ENCODE measurements at places on chromosomes 1 and 21. TPM values are rescaled to one million over a fixed set of nuclear protein-coding genes. Genes with fewer than 3 reads are reported as not detected.

DNA sequence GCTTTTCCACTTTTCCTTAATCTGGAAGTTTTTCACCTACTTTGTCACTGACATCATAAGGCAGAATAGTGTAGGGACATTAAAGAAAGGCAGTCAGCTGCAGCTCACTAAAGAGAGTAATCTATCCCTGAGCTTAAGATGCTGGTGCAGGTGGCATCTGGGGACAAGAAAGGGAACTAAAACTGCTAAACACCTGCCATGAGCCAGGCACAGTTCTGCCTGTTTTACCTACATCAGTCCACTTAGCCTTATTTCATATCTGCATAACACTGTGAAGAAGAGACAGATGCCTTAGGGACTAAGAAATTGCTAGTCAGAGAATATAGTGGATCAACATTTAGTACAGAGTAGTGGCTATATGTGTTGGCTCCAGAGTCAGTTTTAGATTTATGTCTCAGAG, 88.1 kb downstream of the GPATCH2 start:
- DNase-seq, result no peak

The KCNC4 gene
- 11.2 TPM for total RNA-seq

DNA sequence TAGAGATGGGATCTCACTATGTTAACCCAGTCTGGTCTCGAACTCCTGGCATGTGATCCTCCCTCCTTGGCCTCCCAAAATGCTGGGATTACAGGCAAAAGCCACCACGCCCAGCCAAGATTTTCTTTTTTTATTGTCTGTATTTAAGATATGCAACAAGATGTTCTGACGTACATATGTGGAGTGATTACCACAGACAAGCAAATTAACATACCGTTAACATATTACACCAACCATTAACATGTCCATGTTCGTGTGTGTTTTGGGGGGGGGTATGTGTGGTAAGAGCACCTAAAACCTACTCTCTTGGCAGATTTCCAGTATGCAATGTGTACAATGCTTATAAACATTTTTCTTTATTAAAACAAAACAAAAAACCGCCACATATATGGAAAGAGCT, 10.6 kb upstream of the KCNE2 start:
- DNase-seq, result no peak

DNA sequence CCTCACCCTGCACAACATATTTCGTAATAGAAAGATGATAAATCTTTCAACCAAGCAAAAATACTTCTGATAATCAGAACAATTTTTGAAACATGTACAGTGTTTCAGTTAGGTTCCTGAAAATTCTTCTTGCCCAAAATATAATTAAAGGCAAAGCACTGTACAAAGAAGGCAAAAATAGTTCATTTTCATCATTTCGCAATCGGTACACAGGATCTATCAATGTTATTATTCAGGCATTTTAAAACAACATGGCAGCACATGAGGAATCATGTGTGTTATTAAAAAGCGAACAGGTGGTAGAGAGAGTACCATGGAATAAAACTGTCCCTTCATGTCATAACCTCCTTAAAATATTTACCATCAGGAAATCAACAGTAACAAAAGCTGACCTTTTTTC, 356.9 kb downstream of the DPYD start:
- no peak for DNase-seq

- DNase-seq, result no peak
Observed at GRCh38 chr1:3599816-3600215, 11.5 kb downstream of the MEGF6 start.

DNA sequence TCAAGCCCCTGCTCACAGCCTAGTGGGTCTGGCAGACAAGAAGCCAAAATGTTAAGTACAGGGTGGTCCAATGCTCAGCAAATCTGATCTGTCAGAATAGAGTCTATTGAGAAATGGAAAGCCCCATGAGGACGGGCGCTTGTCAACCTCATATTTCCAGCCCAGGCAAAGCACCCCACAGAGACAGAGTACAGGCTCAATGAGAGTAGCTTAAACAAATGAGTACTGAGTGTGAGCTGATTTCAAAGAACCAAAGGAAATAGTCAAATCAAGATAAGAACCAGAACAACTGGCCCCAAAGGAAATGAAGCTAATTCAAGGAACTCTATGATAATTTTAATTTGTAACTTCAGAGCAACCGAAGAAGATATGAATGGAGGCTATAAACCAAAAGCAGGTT, 44.6 kb upstream of the SLC30A1 start:
- DNase-seq, result no peak

DNA sequence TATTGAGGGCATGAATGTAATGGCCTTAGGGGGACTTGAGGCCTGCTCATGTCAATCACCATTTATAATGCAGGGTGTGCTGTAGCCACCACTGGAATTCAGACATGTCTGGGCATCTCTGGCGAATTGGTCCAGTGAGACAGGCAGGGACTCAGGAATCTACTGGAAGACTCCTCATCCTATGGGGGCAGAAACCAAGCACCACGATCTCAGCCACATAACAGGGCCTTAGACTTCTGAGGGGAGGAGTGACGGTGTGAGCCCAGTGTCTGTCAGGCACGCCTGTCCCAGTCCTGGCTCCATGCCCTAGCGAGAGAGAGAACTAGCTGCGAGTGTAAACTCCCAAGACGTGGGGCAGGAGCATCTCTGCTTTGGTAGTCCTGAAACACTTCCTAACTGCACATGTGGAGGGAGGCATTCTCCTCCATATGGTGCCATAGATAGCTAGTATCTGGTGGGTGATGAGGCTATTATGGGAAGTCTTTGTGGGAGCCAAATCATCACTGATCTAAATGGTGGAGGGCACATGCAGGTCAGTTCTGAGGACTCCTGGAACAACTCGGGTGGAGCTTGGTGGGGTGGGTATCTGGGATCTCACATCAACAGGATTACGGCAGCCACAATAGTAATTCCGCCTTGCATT, 29.8 kb upstream of the KIAA0040 start:
- DNase-seq, result no peak

GRCh38 chr1:168114845-168115244, 21.9 kb downstream of the GPR161 start:
- DNase-seq, result no peak

The AKIRIN1 gene
- total RNA-seq, result 236 TPM

The RNF186 gene
- not detected for total RNA-seq

GRCh38 chr1:229531326-229531725, 23.2 kb upstream of the NUP133 start:
- DNase-seq, result no peak

DNA sequence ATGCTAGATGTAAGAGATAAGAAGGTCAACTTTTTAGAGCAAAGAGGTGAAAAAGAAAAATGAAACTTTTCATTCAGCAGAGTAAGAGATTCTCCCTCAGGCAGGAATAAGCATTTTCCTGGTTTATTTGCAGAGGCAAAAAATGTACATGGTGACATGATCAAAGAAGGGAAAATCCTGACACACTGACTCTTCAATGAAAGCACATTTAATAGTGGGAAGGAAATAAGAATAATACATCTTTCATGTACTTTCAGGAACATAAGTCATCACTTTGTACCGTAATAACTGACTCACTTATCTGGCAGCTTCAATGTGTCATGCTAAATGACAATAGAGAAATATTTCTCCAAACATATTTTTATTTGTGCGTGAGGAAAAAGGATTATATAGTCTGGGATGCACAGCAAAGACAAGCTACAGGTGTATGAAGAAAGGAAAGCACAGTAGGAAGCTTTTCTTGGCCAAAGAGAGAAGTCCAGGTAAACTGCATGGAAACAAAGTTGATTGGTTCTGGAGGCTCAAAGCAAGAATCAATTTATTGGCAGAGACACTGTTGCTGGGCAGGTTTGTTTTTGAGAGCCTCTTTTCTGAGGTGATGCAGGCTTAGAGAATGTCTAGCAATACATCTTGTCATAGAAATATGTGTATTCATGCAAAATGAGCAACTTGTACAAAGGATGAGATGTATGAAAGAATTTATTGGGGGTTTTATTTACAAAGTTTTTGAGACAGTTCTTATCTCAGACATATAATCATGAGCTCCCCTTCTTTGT, 1409.0 kb downstream of the PLA2G4A start:
- DNase-seq, result no peak

GRCh38 chr1:116878804-116879477, 30.8 kb upstream of the PTGFRN start:
- peak; percentile 54 for DNase-seq

The RNU1-2 gene
- 1,303 TPM for total RNA-seq

DNA sequence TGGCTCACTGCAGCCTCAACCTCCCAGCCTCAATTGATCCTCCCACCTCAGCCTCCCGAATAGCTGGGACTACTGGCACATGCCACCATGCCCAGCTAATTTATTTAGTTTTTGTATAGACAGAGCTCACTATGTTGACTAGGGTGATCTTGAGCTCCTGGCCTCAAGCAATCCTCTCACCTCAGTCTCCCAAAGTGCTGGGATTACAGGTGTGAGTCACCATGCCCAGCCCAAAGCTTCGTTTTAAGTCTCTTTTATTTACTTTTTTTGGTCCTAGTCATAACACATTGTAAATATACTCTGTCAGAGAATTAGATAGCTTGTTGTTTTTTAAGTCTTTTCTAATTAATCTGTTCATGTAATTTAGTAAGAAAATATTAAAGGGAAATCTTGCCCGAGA, 42.8 kb downstream of the KCNK1 start:
- no peak for DNase-seq

- no peak for DNase-seq
Observed at GRCh38 chr1:113576271-113576670, 183.0 kb downstream of the PHTF1 start.

- DNase-seq, result no peak
Observed at GRCh38 chr1:189708674-189709073, 769.0 kb downstream of the BRINP3 start.

DNA sequence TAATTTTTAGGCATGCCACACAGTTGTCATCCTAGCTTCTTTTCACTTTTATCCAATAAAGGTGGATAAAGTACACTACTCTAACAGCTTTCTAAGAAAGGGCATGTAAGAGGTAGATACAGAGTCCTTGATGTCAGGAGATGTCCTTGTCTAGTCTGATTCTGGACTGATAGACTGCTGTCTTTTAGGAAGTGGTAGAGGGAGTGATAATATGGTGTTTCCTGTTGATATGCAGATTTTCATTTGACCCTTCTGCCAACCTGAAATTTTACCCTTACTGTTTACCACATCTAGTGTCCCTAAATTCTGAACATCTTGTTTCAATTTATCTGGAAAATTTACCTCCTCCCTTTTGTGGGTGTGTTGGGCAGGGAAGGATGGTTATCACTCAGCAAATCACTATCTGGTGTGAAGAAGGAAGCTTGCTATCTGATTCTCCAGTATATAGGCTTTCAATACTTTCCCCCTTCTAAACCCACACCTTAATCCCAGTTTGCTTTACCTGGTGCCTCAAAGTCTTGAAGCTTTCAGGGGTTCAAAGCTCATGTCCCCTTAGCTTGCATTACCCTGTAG, 354.9 kb upstream of the SNX7 start:
- no peak for DNase-seq

The DENND2C gene
- 4.1 TPM for total RNA-seq

DNA sequence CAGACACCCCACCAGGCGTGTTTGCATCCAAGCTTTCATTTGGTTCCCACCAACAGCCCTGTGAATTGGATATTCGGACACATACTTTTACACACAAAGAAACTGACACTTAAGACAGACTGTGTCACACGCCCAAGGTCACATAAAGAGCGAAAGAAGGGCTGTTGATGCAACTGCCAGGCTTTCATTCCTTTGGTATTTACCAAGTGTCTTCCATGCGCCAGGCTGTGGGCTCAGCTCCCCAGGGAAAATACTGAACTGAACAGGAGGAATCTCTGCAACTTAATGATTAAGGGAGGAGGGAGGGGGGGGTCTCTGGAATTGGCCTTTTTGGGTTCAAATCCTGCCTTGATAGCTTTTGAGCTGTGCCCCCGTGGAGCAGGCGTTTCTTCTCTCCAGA, 122.8 kb downstream of the ACTL8 start:
- DNase-seq, result no peak

The PTAFR gene
- 1.2 TPM for total RNA-seq

GRCh38 chr1:184418652-184419349, 32.0 kb downstream of the C1orf21 start:
- no peak for DNase-seq

GRCh38 chr1:111467865-111468716, 5.7 kb upstream of the C1orf162 start:
- DNase-seq, result no peak

- no peak for DNase-seq
Observed at GRCh38 chr1:81974222-81974841, 173.6 kb downstream of the ADGRL2 start.

DNA sequence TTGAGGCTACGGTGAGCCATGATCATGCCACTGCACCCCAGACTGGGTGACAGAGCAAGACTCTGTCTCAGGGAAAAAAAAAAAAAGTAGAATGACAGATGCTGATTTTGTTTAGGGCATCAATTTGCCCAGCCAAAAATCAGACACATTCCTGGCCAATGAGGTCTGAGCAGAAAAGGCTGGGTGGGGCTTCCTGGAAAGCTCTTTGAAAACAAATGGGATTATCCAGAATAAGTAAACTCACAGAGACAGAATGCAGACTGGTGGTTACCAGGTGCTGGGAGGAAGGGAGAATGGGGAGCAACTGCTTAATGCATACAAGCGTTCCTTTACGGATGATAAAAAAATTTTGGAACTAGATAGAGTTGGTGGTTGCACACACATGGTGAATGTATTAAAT, 10.1 kb upstream of the CITED4 start:
- no peak for DNase-seq

GRCh38 chr21:29625990-29626389, 313.8 kb downstream of the GRIK1 start:
- DNase-seq, result no peak

The CLEC20A gene
- not detected for total RNA-seq

DNA sequence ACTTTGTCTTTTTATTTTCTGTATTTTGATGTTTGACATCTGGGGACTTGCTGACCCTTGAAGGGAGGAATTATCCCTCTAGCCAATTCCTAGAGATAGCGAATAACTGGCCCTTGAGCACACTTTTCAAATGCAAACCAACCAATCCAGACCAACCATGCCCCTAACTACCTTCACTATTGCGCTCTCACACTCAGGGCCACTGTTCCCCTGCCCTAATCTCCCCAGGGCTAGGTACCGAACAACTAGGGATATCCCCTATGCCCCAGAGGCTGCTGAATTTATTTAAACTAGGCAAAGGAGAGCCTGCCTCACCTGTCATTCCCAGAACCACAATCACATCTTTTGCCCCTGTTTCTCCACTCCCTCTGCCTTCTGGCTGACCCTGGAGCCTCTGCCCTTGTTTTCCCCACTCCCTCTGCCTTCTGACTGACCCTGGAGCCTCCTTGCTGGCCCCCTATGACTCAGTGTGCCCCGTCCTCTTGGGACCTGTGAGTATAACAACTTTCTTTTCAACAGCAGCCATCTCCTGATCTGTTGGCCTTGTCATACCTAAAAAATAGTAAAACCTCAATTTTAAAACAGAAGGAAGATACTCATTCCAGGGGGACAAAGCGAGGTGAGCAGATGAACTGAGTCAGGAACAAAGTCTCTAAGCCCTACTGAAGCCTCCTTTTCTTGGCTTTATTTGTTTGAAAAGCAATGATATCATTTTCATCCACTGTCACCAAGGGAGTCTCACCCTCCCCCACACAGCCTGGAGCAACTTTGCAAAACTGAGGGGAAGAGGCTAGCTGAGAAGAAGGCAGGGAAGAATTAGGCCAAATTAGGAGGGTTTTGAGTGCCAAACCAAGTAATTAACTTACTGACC, 115.5 kb downstream of the NMNAT2 start:
- DNase-seq, result no peak
